Immature natural killer cell (primary cell): ENCODE measurements at places on chromosomes 16 and 17. TPM values are rescaled to one million over a fixed set of nuclear protein-coding genes. Genes with fewer than 3 reads are reported as not detected.

- DNase-seq, result no peak
- no peak overlapping the region for H3K4me3 ChIP-seq
- H3K4me1 ChIP-seq, result no peaks in the 10 kb centered on the region
- H3K36me3 ChIP-seq, result no peaks in the 10 kb centered on the region
- peaks cover 12% of the 10 kb centered on the region for H3K27me3 ChIP-seq
These were observed 35.2 kb downstream of the GJC1 start for GRCh38 chr17:44794851-44795413.

DNA sequence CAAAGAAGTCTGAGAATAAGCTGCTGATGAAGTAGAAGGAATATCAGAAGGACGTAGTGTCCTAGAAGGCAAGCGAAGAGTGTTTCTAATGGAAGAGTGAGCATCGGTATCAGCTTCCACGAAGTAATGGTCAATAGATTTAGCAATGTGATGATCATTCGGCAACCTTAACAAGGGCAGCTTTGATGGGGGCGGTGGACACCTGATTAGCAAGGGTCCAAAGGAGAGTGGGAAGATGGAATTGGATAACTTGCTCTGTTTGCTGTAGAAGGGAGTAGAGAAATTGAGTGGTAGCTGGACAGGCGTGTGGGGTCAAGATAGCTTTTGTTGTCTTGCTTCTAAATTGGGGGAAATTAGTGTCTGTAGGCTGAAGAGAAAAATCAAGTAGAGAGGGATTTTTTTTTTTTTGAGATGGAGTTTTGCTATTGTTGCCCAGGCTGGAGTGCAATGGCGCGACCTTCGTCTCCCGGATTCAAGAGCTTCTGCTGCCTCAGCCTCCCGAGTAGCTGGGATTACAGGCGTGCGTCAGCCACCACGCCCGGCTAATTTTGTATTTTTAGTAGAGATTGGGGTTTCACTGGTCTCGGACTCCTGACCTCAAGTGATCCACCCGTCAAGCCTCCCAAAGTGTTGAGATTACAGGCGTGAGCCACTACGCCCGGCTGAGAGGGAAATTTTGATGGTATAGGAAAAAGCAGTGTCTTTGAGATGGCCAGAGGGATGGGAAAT lies 13.9 kb upstream of the HES7 start:
- peaks cover 20% of the 10 kb centered on the region for H3K27me3 ChIP-seq
- H3K4me1 ChIP-seq, result no peaks in the 10 kb centered on the region
- H3K4me3 ChIP-seq, result no peak overlapping the region
- no peak overlapping the region for H3K27ac ChIP-seq
- no peak for DNase-seq
- H3K36me3 ChIP-seq, result peaks cover 3% of the 10 kb centered on the region

GRCh38 chr16:57994778-57995177 lies 5.7 kb downstream of the ZNF319 start:
- peak overlapping the region; percentile 88 for H3K27ac ChIP-seq
- peaks cover 13% of the 10 kb centered on the region for H3K27me3 ChIP-seq
- H3K4me1 ChIP-seq, result peaks cover 55% of the 10 kb centered on the region
- peaks cover 6% of the 10 kb centered on the region for H3K36me3 ChIP-seq
- DNase-seq, result peak; percentile 46

DNA sequence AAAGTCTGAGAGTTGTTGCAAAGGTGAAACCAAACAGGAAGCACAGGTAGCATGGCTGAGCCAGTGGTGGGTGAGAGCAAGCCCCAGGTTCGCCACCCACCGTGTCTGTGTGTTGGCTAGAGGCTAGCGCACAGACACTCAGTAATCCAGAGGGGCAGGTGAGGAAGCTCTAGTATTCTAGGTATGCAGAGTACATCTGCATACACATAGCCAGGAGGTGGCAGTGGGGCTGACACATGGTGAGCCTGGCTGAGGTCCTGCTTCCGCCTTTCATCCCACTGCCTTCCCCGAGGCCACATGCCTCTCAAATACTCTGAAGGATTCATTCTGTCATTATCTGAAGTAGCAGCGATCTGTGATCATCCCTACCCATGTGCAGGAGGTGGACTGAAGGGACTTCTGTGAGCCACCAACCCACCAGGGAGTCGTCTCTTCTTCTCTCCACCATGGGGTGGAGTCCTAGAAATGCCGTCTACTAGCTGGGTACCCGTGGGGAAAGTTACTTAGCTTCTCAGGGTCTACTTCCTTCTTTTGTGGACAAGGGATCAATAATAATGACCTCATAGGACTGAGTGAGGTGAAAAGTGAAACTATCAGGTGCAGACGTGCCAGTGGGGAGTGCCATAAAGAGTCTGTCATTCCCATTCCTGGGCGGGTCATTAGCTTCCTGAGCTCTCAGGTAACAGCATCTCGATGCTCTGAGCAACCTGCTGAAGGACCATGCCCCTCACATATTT lies 36.0 kb upstream of the ICAM2 start:
- H3K27ac ChIP-seq, result peak overlapping the region; percentile 84
- H3K27me3 ChIP-seq, result peaks cover 8% of the 10 kb centered on the region
- H3K4me3 ChIP-seq, result peak overlapping the region; percentile 42
- H3K36me3 ChIP-seq, result peaks cover 87% of the 10 kb centered on the region
- H3K4me1 ChIP-seq, result peaks cover 65% of the 10 kb centered on the region

SPECC1 gene
- polyA plus RNA-seq, result 6.0 TPM

KRTAP4-6 gene
- polyA plus RNA-seq, result not detected

RUNDC3A gene
- polyA plus RNA-seq, result not detected
